ENCODE measurements at places on chromosomes 1 and 21.

- no peak for DNase-seq
Observed at GRCh38 chr1:84442256-84442655, 36.8 kb upstream of the RPF1 start.

DNA sequence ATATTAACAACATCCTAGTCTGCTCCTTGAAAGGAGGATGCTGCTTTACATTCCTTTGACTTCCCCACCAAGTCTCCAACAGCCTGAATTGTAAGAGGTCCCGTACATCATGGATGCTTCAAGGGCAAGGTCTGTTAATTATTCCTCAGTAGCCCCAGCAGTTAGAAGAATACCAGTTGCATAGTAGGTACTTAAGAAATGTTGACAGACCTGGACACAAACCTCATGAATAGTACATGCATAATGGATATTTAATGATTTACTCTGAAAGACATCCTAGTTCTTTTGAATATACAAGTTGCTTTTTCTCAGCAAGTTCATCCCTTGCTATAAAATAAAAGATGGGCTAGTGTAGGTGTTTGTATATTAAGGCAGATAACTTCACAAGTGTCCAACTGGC is 112.1 kb upstream of the DPYD start:
- no peak for DNase-seq

DNA sequence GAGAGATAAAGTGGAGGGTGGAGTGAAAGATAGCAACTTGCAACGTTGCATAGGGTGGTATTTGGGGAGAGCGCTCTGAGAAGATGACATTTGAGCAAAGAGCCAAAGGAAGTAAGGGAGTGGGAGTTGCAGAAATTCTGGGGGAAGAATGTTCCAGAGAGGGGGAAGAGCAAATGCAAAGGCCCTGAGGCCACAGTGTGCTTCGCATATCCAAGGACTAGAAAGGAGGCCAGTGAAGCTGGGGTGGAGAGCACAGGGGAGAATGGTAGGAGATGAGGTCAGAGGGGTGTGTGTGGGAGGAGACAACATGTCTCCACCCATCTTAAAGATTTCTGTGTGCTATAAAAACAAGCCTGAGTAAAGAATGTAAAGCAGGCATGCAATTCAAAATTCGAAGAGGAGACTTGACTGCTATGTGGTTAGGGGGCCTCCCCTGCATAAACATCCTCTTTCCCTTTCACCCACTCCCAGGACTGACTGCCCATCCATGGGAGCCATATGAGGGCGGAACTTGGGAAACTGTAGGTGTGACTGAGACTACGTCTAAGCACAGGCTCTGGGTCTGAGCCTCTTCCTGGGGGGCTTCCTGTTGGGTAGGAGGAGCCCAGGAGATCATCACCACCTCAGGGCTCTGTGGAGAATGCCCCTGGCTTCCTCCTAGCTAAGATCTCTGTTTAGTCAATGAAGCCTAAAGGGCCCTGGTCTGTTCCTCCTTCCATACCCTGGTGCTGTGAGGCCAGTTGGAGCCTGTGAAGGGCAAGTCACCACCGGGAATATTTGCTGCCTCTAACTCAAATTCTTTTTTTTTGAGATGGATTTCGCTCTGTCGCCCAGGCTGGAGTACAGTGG is 2.9 kb upstream of the CLIC4 start:
- no peak for DNase-seq

GRCh38 chr1:38534473-38534823 is 325.1 kb downstream of the RRAGC start:
- DNase-seq: no peak

- no peak for DNase-seq
Observed at GRCh38 chr21:29293495-29293894, 5.2 kb upstream of the BACH1 start.

DNA sequence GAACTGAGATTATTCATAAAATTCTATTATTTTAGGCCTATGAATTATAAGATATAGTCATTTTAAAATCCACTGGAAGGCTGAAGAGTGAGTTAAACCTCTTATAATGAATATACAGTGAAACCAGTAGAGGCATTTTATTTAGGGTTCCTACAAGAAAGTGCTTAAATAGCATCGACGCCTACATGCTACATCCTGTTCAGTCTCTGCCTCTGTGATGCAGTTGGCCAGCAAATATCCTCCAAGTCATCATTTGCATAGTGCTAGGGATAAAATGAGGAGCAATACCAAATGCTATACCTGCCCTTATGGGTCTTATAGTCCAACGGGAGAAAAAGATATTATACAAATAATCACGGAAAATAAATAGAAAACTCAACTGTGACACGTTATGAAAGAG is 59.6 kb downstream of the EDEM3 start:
- no peak for DNase-seq

GRCh38 chr21:24148461-24148860 is 1458.8 kb downstream of the MRPL39 start:
- DNase-seq: no peak

DNA sequence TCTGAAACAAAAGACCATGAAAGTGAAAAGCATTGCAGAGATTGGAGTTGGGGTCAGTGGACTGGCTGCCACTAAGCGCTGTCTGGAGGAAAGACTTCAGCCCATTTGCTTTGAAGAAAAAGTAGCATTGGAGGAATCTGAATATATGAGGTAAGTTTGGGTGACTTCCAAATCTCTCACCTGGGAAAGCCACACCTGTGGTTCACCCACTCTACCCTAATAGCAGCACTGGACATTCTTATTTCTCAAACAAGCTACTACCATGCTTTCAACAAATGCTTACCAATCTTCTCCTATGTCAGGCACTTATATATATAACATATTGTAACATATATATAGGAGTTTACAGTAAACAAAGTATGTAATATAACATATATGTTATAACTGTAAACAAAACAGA is 76.0 kb upstream of the POGK start:
- DNase-seq: no peak

DNA sequence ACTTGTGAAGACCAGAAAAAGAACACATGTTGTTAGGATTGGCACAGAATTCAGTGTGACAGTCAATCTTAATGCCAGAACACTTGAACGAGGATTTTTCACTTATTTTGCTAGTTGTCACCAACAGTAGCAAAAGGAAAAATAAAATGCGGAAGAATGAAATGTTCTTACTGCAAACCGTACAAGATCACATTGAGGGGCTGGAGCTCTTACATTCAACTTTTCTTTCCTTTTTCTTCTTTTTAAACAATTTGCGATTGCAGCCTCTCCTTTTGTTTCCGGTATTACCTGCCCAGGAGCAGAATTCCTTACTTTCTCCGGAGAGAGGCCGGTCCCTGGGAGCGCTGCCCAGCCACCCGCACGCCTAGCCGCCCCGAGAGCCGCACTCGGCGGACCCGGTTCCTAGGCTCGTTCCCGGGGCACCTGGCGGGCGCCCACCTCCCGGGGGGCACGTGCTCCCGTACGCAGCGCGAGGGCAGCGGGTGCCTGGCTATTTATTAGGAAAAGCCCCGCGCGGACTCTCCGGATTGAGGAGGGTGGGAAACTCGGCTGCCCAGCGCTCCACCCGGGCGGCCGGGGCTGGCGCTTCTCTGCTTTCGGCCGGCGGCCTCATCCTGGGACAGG is 1.2 kb upstream of the CAMTA1 start:
- no peak for DNase-seq

GRCh38 chr1:224133741-224134299 is 19.9 kb downstream of the FBXO28 start:
- DNase-seq: no peak

- DNase-seq: no peak
Observed at GRCh38 chr1:182686446-182686845, 2.1 kb upstream of the RGS8 start.

DNA sequence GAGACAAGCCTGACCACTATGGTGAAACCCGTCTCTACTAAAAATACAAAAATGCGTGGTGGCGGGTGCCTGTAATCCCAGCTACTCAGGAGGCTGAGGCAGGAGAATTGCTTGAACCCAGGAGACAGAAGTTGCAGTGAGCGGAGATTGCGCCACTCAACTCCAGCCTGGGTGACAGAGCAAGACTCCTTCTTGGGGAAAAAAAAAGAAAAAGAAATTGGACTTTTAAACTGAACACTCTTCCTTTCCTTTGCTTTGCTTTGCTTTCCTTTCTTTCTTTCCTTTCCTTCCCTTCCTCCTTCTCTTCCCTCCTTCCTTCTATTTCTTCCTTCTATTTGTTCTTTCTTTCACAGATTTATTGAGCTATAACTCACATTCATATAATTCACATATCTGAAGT is 43.3 kb upstream of the PUM1 start:
- no peak for DNase-seq

- no peak for DNase-seq
Observed at GRCh38 chr1:245983294-245983967, 523.6 kb downstream of the SMYD3 start.

- no peak for DNase-seq
Observed at GRCh38 chr1:91765880-91766443, 120.0 kb downstream of the TGFBR3 start.

Data from right lobe of liver (tissue), 6 donors.